Activated CD8-positive, alpha-beta memory T cell treated with anti-CD3 and anti-CD28 coated beads for 1 hour (primary cell): ENCODE measurements at places on chromosomes 5 and 9.

- DNase-seq: no peak
These were observed 20.1 kb downstream of the CXXC5 start for GRCh38 chr5:139668064-139668880.

- no peak for DNase-seq
These were observed 69.0 kb upstream of the OTULINL start for GRCh38 chr5:14512574-14512973.

GRCh38 chr9:38162332-38163211, 93.5 kb upstream of the SHB start:
- DNase-seq: no peak

DNA sequence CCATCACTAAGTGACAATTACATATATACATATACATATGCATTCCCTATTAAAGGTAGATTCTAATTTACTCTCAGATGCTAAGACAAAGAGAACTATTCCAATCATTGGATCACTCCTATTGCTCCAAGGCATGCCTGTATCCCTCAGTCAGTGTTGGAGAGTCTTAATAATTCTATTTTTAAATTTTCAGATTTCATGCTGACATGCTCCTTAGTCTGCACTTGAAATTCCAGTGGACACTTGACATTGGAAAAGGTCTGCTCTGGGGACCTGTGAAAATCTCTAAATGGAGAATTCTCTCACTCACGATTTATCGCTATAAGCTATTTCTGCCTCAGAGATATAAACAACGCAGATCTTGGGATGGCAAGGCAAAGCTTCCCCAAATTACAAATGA, 3.9 kb upstream of the FUBP3 start:
- DNase-seq: no peak

- no peak for DNase-seq
These were observed 1.6 kb downstream of the CEMIP2 start for GRCh38 chr9:71766663-71767062.
